NCI-H345 (cell line): ENCODE measurements at places on chromosomes 16 and 17.
A peak's percentile ranks its signal among the peaks of the same experiment; 100 is the strongest.

- no peak for DNase-seq
These were observed 22.5 kb downstream of the HEATR9 start for GRCh38 chr17:35846055-35846809.

DNA sequence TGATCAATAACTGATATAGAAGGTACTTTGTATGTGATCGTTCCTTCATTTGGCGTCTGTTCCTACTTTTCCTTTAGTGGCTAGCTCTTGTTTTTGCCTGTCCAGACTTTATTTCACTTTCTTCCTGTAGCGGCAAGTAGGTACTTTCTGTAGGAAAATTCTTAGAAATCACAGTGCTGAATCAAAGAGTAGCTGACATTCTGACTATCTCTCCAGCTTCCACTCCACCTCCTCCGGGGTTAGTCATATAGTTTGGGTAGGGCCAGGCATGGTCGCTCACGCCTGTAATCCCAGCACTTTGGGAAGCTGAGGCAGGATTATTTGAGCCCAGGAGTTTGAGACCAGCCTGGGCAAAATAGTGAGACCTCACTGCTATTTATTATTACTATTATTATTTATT, 29.9 kb upstream of the PAFAH1B1 start:
- DNase-seq: no peak

- DNase-seq: no peak
These were observed 29.5 kb downstream of the RNF43 start for GRCh38 chr17:58387834-58388233.

DNA sequence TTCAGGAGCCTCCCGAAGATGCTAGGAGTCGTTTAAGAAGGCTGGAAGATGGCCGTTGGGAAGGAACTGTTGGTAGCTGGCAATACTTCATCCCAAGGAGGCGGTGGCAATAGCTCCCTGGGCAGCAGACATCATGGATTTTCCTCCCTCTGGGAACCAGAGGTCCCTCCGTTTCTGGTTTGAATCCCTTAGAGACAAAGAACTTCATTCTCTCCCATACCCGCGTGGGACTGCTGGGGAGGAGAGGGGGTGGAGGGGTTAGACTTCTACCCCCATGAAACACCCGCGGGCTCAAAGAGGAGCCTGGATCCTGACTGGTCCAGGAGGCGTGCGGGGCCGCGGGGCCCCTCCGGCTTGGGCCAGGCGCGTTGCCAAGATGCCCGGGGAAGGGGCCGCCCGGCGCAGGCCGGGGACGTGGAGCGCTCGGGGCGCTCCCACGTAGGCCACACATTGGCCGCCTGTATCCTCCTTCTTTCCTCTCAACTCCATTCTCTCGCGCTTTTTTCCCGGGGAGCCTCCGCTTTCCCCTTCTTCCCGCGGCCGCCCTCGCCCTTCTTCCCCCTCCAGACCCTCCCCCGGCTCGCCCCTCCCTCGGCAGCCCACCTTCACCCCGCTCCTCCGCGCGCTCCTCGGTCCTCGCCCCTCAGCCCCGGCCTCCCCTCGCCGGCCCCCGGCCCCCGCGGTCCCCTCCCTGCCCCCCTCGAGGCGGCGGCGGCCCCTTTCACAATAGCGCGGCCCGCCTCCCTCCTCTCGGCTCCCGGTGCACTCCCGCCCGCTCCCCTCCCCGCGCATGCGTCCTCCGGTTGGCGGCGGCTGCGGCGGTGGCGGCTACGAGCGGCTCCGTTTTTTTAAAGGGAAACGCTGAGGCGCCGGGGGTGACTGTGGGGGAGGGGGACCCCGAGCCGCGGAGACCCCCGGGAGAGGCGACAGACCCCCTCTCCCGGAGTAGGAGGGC, at the start of gene MSL1:
Gene MSL1, plus strand, starts transcription at position 791 of the 955 bp plus-strand sequence. CDS start 642 bp downstream, outside the sequence.
- DNase-seq: peak; percentile 75

GRCh38 chr17:32330147-32330546, 11.8 kb downstream of the C17orf75 start:
- no peak for DNase-seq

DNA sequence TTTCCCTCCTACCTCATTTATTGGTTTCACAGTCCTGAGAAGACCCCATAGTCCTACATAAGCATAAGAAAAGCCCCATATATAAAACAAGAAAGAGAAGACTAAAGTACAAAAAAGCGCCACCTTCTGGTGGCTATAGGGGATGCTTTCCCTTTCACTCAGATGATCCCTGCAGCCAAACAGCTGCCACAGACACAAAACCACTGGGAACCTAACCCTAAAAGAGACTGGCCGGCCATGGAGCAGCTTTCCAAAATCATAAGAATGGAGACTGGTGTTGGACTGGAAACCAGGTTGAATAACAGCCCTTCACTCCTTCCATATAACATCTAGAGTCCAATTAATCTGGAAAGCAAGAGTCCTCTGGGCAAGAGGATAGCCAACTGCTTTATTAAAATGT, 11.4 kb downstream of the DYNC1LI2 start:
- no peak for DNase-seq
